ENCODE measurements at places on chromosomes 1 and 21. TPM values are rescaled to one million over a fixed set of nuclear protein-coding genes. Genes with fewer than 3 reads are reported as not detected.

DNA sequence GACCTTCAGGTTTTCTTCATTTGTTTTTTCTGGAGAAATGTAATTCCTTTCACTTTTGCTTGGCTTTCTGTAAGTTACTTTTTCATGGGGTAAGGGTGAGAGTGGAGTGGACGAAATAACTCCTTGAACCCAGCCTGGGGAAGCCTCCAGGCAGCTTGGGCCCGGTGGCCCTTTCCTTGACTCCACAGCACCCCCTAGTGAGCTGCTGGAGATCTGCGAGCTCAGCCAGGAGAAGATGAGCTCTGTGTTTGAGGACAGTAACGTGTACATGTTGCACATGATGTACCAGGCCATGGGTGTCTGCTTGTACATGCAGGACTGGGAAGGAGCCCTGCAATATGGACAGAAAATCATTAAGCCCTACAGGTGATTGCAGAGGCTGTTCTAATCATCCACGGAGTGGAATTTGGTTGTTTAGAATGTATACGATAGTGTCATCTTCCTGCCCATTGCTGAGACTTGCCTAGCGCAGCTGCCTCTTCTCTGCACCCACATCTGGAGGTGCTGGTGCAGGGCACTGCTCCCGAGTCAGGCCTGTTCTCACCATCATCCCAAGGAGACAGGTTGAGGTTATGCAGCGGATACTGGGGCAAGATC lies 51.0 kb downstream of the SMYD2 start:
- peak; percentile 43 for DNase-seq

GRCh38 chr1:6243053-6243834 lies 735 bp upstream of the HES3 start:
- no peak for DNase-seq

GRCh38 chr1:5150191-5150590 lies 495.8 kb downstream of the AJAP1 start:
- no peak for DNase-seq

Gene CZIB
- total RNA-seq: 46.2 TPM

All from activated T-cell treated with anti-CD3 and anti-CD28 coated beads, Interleukin-2, amount 50 U/mL, for 4 hours (primary cell).